ENCODE measurements at places on chromosomes 1 and 21.

DNA sequence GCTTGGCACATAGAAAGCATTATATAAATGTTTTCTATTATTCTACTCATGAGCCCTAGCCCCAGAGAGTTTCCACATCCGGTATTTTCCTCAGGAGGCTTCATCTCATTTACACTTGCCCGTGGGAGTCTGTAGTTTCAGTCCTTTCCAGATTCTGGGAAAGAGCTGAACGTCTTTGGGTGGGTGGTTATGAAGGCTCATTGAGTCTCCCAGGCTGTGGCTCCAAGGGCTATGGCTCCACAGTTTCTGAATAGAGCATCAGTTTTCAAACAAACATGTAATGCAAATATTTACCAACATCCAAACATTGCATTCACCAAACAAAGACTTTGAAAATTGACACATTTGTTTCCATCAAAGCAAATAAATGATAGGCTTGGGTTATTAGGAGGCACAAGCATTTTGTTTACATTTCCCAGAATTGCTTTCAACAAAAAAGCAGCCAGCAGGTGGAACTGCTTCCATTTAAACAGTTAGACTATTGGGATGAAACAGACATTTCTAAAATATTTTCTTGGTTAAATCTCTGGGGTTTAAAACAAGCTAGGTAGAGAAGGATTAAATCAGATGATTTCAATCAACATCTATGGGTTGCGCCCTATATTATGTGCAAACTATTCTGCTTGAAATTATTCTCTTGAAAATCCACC is 1.3 kb upstream of the LEMD1 start:
- no peak for DNase-seq

DNA sequence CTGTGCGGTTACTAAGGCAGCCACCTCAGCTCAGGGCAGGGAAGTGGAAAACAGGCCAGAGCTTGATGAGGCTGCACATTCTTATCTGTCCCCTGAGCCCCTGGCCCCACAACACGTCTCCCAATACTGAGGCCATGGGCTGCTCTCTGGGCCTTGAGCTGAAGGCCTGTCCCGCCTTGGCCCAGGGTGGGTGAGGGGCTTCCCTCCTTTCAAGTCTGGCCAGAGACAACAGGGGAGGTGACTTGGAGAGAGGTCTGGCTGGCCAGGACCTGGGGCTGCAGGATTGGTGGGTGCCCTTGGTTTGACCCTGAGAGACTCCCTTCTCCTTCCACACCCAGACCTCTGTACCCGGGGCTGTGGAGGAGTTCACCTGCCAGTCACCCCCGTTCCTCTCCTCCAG is 563.8 kb downstream of the PTPRU start:
- DNase-seq, result no peak

DNA sequence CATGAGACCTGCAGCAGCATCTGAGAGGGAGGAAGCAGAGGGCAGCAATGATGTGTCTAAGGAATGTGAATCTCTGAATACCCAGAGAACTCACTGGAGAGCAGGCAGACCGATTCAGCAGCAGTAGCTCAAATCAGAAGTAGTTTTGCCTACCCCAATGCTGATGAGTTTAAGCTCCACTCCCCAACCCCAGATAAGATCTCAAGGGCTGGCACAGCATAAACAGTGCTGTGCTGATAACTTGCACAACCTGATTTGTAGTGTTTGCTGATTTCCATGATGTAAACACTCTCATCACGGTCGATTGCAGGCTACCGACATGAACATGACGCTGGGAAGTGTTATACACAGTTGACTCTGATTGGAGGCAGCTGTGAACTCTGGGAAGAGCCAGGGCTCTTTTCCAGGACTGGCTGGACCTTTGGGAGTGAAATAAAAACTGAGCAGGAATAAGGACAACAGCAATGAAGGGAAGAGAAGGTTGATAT is 11.2 kb upstream of the HMGCS2 start:
- no peak for DNase-seq

- DNase-seq, result no peak
Measured at GRCh38 chr1:92721886-92722285, 63.0 kb downstream of the EVI5 start.

GRCh38 chr1:60747353-60747752 is 335.0 kb upstream of the NFIA start:
- DNase-seq, result no peak

DNA sequence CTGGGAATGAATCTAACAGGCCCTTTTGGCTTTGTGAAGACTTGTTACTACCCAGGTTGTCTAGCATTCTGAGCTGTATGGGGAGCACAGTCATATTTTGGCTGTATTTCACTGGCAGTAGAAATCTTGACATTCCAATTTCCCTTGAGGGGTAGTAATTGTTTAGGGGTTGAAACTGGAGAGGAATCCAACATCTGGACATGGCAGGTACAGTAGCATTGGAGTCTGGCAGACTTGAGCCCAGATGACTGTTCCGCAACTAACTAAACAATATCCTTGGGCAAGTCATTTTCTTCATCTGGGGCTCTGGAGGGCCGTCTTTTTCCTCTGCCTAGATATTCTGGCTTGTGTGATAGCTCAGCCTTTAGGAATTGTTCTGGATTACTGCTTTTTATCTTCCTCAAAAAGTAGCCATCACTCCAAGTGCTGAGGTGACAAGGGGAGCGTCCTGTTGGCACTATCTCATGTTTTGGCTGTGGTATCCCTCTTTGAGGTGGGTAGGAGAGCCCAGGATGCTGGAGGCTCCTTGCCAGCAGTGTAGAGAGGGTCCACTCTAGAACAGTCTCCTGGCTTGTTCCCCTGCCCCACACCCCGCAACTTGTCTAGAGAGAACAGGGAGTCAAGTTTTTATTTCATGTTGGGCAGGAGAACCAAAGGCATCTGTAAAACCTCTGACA is 22.7 kb upstream of the NBL1 start:
- DNase-seq, result no peak

- DNase-seq, result no peak
Measured at GRCh38 chr21:23402929-23403520, 2204.3 kb downstream of the MRPL39 start.

GRCh38 chr1:229869240-229869639 is 197.8 kb upstream of the GALNT2 start:
- DNase-seq, result no peak

DNA sequence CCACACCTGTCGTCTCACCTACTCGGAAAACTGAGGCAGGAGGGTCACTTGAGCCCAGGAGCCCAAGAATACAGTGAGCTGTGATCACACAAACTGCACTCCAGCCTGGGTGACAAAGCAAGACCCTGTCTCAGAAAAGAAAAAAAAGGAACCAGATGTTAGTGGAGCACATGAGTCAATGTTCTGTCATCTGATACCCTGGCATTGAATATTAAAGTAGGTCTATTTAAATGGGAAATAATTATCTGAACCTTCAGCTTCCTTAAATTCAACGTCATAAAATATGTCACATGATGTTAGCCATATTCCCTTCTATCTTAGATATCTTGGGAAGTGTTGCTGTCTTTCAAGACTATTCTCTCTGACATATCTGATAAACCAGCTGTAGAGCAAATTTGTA is 47.3 kb downstream of the NCAM2 start:
- peak; percentile 23 for DNase-seq

GRCh38 chr1:76314730-76315129 is 240.2 kb downstream of the ST6GALNAC3 start:
- DNase-seq, result no peak

DNA sequence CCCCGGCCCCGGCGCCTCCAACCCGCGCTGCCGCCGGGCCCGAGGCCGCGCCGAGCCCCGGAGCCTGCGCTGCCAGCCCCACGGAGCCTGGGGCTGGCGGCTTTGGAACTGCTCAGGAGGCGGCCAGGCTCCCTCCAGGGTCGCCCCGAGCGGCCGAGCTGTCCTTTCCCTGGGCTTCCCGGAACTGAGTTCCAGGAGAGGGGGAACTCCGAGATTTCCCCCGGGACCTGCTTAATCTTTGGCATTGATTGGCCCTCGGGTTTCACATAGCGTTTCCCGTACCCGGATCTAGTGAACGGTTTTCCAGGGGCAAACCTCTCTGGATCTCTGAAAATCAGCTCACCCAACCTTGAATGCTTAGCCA is 504 bp downstream of the H6PD start:
- DNase-seq, result peak; percentile 30

- DNase-seq, result no peak
Measured at GRCh38 chr1:212596798-212597197, 11.8 kb upstream of the ATF3 start.

DNA sequence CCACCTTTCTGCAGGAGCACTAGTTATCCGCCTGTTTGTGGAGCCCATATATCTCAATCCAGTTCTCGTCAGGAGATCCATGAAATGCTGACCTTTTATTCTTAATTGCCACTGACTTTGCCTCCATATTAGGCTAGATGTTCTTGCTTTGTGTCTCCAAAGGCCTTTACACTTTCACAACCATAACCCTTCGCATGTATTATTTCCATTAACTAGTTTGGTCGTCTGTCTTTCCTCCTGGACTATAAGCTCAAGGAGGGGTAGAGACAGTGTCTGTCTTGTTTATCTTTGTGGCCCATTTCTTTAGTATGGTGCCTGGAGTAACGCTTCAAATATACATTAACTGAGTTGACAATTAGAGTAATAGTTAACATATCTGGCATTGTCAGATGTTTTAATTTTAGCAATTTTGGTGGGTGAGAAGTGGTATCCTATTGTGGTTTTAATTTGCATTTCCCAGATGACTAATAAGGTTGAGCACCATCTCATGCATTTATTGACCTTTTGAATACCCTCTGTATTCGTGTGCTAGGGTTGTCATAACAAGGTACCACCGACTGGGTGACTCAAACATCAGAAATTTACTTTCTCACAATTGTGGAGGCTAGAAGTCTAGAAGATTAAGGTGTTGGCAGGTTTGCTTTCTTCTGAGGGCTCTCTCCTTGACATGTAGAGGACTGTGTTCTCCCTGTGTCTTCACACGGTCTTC is 21.7 kb upstream of the IL12RB2 start:
- peak; percentile 71 for DNase-seq

GRCh38 chr21:15560383-15561056 is 169.3 kb upstream of the USP25 start:
- DNase-seq, result no peak

DNA sequence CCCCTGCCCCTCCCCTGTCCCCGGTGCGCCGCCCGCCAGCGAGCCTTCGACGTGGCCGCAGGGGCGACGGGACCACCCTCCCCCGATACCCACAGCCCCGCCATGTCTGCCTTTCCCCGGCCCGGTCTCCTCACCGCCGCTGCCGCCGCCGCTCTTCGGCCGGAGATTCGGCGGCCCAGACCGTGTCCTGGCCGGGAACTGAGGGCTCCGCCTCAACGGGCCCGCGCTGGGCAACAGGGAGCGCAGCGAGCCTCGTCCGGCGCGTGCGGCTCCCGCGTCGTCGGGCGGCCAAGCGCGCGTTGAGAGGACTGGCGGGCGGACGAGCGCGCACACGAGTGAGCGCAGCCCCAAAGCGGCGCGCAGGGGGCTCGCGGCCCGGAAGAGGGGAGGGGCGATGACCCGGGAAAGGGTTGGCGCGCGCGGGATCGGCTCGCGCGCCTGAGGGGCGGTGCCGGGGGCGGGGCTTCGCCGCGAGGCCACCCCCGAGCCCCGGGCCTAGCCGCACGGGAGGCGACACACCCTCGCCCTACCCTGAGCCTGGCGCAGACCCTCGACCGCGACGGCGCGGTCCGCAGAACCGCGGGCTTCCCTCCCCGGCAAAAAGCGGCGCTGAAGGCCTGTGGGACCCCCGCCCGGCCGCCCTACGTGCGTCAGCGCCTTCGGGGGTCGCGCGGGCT is at the start of gene BTG3:
Gene BTG3 (minus strand): TSS at position 337 of the 677 bp plus-strand sequence. CDS start 3,757 bp downstream, outside the sequence.
- DNase-seq, result peak; percentile 66

GRCh38 chr1:87220993-87221392 is 107.7 kb upstream of the LMO4 start:
- DNase-seq, result no peak

GRCh38 chr1:203888807-203889251 is 27.4 kb downstream of the SNRPE start:
- peak; percentile 84 for DNase-seq

- DNase-seq, result no peak
Measured at GRCh38 chr1:235027076-235027861, 101.4 kb downstream of the TOMM20 start.

DNA sequence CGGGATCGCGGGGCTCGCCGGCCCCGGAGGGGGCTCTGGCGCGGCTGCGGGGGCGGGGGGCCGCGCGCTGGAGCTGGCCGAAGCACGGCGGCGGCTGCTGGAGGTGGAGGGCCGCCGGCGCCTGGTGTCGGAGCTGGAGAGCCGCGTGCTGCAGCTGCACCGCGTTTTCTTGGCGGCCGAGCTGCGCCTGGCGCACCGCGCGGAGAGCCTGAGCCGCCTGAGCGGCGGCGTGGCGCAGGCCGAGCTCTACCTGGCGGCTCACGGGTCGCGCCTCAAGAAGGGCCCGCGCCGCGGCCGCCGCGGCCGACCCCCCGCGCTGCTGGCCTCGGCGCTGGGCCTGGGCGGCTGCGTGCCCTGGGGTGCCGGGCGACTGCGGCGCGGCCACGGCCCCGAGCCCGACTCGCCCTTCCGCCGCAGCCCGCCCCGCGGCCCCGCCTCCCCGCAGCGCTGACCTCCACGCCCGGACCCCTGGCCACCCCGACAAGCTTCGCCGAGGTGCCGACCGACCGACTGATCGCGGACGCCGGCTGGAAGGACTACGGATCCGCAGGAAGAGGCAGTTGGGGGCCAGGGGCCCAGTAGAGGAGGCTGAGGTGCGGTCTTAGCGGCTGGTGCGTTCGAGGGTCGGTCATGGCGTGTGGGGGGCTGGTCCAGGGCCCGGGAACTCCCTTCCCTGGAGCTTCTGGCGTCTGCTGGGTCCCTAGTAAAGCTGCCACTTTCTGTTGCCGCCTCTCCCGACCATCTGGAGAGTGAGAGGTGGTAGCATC is 711 bp downstream of the TRNP1 start:
- DNase-seq, result no peak

- no peak for DNase-seq
Measured at GRCh38 chr1:75276385-75276784, 142.2 kb downstream of the LHX8 start.

DNA sequence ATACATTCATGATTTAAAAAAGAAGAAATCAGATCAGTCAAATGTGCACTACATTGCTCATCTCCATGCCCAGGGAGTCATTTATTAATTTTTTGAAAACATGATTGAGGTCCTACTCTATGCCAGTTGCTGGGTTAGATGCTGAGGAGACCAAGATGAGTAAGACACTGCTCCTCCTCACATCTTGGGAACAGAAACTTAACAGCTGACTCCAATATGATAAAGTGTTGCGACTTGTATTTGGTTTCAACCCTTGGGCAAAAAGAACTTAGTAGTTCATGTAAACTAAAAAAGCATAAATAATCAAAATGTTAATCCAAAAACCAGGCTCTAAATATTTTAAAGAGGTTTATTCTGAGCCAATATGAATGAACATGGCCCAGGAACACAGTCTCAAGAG is 56.9 kb downstream of the OPTC start:
- no peak for DNase-seq

- DNase-seq, result peak; percentile 57
Measured at GRCh38 chr1:155208541-155209311, at the start of gene MTX1. Gene MTX1, plus strand, starts transcription at chr1:155208695. Its CDS starts 110 bp downstream, at chr1:155208805.

GRCh38 chr1:230334447-230334837 is 91.7 kb downstream of the PGBD5 start:
- DNase-seq, result no peak

Data from HT1080 (cell line).